ENCODE measurements at places on chromosomes 5 and 9. TPM values are rescaled to one million over a fixed set of nuclear protein-coding genes. Genes with fewer than 3 reads are reported as not detected.

Gene JAK2
- polyA plus RNA-seq, result 5.7 TPM

DNA sequence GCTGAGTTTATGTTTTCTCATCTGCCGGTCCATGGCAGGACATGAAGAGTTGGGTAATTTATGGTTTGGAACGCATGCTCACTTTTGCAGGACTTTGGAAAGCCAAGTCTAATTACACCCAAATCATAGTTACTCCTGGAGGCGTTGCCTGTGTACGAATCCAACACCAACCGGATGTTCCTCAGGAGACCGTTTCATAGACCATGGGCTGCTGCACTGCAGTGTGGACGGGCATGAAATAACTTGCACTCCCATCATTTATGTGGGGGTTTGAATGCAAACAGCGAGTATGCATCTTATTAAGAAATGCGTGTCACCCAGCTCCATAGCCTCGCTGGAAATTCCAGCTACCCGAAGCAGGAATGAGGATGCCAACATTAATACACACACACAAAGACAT lies 96.1 kb upstream of the IRX2 start:
- no peak for DNase-seq

DNA sequence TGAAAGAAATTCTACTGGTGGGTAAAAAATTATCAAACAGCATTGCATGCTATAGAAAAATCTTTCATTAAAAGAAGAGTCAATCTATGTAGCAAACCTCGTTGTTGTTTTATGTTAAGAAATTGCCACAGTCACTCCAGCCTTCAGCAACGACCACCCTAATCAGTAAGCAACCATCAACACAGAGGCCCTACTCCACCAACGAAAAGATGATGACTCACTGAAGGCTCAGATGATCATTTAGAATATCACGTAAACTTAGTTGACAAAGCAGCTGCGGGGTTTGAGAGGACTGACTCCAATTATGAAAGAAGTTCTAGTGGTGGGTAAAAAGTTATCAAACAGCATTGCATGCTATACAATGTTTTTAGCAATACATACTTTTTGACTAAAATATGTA lies 242.6 kb downstream of the DRD1 start:
- DNase-seq, result peak; percentile 33

Gene AP3B1
- polyA plus RNA-seq, result 66.9 TPM

Gene PCA3
- polyA plus RNA-seq, result not detected

Data from fibroblast of lung (primary cell).